ENCODE measurements at places on chromosomes 1 and 21.

DNA sequence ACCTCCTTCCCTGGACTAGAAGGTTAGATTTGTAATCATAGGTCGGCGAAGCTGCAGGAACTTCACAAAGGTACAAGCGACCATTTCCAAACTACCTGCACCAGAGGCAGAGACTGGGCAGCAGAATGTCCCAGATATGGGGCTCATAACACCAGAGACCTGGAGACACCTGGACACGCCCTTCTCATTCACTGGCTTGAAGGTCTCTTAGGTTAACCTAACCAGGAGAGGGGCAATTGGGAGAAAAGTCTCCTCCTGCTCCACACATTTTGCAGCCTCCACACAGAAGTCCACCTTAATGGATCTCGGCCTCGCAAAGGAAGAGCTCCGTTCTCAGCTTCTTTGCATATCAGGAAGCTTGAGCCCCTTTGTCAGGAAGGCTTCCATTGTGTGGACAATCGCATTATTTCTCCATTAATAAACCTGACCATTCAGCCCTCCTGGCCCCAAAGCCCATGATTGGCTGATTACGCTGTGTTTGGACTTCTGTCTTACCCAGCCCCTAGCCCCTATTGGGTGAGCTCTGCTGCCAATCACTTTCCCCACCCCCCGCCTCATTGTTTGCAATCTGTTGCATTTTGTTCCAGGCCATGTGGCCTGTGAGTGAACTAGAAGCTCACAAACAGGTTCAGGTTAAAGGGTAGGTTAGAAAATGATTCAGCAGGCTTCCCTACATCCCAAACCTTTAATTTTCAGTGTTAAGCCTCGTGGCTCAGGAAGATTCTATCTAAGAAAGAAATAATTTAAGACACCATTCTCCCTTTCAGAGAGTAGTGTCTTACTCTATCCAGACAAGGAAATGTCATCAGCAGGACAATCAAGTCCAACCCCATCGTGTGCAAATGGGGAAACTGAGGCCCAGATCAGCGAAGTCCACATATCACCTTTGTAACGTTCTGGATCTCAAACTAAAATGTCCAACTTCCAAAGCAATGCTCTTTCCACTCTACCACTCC lies 2.8 kb downstream of the MYCL start:
- peak; percentile 73 for DNase-seq

GRCh38 chr1:61253059-61253735 lies 170.8 kb downstream of the NFIA start:
- peak; percentile 91 for DNase-seq

- peak; percentile 68 for DNase-seq
These were observed 41.7 kb upstream of the COA6 start for GRCh38 chr1:234331507-234331906.

GRCh38 chr21:35208104-35208503 lies 159.0 kb upstream of the RUNX1 start:
- DNase-seq = no peak

DNA sequence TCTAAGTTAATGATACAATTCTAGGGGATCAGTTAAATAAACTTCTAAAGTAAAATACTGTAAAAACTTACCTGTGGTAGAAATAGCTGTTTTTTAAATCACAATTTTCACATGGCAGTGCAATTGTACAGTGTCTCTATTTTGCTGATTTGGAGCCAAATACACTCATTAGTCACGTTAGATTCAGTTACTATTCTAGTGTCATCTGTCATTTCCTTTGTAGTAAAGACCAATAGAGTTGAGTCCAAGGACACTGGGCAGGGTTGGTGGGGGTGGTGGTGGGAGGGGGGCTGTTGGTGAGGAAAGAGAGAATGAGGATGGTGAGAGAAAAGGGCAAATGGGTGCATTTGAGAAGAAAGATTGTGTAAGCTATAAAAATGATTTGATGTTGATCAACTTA lies 33.6 kb downstream of the CD55 start:
- DNase-seq = no peak

DNA sequence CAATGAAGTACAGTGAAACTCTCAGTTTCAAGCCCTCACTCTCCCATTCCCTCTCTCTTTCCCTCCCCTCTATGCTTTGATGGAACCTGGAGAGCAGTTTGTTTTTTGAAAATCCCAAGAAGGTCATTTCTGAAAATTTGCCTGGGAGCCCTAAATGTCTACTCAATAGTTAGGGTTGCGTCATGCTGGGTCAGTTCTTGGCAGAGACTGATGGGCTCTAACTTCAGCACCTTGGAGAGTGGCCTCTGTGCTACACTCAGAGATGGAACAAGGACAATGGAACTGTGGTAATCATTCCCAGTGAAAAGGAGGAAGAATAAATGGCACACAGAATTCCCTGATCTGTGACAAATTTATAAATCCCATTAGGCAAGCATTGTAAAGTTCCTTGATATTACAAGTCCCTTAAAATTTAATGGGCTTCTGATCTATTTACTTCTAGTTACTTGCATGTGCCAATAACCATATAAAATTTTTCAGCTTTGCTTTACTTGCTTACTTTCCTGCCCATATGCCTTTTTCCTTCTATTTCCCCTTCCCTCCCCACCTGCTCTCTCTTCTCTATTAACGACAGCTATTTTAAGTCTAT lies 182.9 kb upstream of the KCND3 start:
- DNase-seq = peak; percentile 56

- no peak for DNase-seq
These were observed 13.0 kb downstream of the GOLPH3L start for GRCh38 chr1:150683914-150684313.

DNA sequence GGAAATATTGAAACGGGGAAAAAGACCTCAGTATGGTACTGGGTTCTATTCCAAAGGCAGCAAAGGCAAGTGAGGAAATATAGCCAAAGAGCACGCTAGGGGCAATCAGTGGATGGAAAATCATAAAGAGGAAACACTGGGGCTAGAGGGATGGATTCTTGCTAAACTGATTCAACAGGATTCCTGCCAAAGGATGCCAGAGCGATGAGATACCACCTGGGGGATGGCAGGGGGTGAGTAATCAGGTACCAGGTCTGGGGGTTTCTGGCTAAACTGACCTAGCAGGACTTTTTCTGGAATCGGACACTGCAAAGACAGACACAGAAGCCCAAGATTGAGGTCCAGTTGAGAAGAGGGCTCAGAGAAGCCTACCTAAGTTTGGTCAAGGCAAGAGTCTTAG lies 6.7 kb downstream of the CHI3L2 start:
- no peak for DNase-seq

GRCh38 chr1:244216836-244217235 lies 165.8 kb downstream of the ZBTB18 start:
- no peak for DNase-seq

DNA sequence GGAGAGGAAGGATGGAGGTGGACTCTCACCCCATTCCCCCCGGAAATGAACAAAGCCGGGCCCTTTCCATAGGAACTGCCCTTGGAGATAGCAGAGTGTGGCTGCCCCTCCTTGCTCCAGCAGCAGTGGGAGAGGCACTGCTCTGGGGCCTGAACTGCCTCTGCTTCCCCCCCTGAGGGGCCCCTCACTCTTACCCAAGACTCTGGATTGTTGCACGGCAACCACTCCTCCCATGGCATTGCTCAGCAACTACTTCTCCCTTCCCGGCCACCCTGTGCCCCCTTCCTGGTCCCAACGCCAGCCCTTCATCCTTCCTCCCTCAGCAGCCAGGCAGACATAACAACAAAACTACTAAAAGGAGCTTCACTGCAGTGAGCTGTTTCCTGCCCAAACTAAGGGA lies 3.0 kb upstream of the ACKR1 start:
- no peak for DNase-seq

- no peak for DNase-seq
These were observed 19.3 kb downstream of the PHGDH start for GRCh38 chr1:119731060-119731459.

- DNase-seq = no peak
These were observed 25.3 kb downstream of the SLC27A3 start for GRCh38 chr1:153800516-153800915.

DNA sequence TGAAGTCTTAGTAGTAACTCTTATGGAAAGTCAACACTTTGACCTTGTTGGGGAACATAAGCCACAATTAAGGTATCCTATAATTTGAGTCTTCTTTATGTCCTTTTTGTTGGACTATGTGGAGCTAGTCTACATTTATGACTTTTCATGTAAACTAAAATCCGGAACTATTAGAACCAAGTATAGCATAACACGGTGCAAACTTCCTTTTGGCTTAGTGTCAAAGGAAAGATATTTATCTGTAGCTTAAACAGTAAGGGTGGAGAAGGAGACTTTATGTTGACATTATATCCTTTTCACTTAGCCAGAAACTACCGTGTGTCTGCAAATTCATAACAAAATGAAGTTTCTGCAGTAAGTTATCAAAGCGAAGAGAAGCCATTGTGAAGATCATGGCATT lies 7.3 kb downstream of the UAP1 start:
- no peak for DNase-seq

DNA sequence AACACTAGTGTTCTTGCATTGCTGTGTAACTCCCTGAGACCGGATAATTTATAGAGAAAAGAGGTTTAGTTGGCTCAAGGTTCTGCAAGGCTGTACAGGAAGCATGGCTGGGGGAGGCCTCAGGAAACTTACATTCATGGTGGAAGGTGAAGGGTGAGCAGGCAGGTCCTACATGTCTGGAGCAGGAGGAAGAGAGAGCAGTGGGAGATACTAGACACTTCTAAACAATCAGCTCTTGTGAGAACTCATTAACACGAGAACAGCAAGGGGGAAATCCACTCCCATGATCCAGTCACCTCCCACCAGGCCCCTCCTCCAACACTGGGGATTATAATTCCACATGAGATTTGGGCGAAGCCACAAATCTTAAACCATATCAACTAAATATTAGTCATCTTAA lies 30.1 kb downstream of the RNF2 start:
- DNase-seq = no peak

DNA sequence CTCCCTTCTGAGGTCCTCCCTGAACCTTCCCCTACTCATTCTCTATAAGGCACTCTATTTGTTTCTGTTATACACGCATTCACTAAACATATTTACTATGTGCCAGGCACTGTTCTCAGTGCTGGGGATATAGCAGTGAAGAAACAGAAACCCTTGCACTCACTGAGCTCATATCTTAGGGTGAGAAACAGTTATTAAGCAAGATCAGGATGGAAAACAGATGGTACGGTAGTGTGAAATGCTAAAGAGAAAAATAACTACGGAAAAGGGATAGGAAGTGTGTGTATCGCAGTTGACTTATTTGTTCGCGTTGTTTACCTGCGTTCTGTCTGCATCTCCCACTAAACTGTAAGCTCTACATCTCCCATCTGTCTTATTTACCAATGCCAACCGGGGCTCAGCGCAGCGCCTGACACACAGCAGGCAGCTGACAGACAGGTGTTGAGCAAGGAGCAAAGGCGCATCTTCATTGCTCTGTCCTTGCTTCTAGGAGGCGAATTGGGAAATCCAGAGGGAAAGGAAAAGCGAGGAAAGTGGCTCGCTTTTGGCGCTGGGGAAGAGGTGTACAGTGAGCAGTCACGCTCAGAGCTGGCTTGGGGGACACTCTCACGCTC lies 572 bp downstream of the CYB5RL start:
- peak; percentile 12 for DNase-seq

GRCh38 chr1:203711251-203712007 lies 53.6 kb upstream of the LAX1 start:
- DNase-seq = no peak

- DNase-seq = no peak
These were observed 17.7 kb downstream of the ZNF362 start for GRCh38 chr1:33273961-33274371.

DNA sequence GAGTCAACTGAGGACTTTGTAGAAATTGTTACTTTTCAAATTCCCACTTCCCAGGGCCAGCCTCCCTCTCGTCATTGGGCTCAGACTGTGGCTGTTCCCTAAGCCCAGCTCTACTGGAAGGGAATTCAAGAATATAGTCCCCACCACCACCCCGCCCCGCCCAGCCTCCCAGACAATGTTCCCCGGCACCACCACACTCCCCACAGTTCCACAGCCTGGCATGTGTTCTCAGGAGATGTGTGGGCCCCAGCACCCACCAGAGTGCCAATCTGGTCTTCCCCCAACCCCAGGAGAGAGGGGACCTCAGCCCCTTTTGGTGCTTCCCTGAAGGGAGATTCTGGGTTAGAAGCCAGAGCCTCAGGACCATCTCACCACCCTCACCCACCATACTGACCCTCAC lies 120.1 kb downstream of the SYT2 start:
- DNase-seq = no peak

DNA sequence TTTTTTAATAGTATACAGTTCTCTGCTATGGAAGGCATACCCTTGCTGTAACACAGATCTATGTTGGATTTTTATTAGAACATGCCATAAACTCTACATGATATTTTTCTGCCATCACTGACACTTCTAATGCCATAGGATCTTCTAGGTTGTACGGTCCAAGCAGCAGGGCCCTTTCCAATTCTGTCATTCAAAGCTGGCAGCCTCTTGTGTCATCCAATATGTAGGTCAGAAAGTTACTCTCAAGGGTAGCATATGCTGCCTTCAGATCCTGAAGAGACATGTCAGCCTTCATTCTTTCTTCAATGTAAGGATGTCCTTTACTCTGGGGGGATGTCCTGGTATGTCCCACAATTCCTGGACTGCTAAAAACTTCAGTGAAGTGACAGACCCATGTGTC lies 629.2 kb upstream of the USP24 start:
- no peak for DNase-seq

DNA sequence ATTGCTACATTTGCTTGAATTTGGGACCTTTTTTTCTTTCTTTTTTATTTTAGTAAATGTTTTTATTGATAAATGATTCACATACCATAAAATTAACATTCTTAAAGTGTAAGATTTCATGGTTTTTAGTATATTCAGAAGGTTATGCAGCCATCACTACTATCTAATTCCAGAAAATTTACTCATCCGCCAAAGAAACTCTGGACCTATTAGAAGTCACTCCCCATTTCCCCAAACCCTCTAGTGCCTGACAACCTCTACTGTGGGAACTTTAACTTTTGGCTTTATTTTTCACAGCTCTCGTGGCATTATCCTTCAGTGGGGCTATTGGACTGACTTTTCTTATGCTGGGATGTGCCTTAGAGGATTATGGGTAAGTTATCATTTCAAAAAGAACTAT lies 4.5 kb downstream of the LEPR start:
- no peak for DNase-seq
